DMS53 (cell line): ENCODE measurements at places on chromosomes 13 and 19.
A peak's percentile ranks its signal among the peaks of the same experiment; 100 is the strongest.

GRCh38 chr19:6216996-6217751 lies 62.6 kb downstream of the MLLT1 start:
- peak; percentile 14 for DNase-seq

GRCh38 chr19:368630-369024 lies 24.0 kb upstream of the MIER2 start:
- no peak for DNase-seq

DNA sequence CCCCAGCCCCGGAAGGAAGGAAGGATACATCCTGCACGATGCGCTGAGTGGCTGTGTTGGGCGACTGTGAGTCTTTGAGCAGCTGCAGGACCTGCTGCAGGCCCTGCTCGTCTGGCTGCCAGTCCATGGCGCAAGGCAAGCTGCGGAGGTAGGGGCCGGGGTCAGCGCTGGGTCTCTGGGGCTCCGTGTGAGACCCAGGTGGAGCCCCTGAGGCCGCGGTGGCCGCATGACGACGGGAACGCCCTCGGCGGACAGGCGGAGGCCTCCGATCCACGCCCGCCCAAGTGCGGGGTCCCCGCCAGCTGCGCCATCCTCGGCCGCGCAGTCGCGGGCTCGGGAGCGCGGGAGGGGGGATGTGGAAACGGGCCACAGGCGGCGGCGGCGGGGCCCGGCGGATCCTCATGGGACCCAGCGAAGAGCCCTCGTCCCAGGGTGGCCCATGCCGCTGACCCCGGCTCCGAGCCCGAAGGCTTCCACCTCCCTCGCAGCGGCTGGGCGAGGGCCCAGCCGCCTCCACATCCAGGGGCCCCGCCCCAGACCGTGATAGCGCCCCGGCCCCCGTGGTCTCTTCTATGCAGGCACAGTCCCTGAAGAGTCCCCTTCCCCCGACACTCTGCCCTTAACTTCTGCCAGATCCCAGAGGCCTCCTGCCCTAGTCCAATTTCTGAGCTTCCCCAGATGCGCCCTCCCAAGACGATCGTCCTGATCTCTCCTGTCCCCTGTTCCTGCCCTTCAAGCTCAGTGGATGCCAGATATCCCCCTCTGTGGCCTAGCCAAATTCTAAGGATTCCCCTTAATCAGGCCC lies 2.7 kb downstream of the TNPO2 start:
- no peak for DNase-seq

DNA sequence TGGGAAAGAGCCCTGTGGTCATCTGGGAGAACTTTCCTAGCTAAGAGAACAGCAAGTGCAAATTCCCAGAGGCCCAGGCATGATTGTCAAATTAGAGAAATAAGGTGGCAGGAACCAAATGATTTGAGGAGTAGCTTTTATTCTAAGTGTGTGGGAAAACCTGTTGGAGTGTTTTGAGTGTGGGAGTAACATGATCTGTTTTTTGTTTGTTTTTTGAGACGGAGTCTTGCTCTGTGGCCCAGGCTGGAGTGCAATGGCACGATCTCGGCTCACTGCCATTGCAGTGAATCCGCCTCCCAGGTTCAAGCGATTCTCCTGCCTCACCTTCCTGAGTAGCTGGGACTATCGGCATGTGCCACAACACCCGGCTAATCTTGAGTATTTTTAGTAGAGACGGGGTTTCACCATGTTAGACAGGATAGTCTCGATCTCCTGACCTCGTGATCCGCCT lies 2.4 kb downstream of the SAE1 start:
- peak; percentile 38 for DNase-seq

- no peak for DNase-seq
Observed at GRCh38 chr19:41174297-41174928, 18.6 kb upstream of the CYP2S1 start.

- DNase-seq = no peak
Observed at GRCh38 chr19:5337708-5338655, 2.6 kb downstream of the PTPRS start.

- no peak for DNase-seq
Observed at GRCh38 chr13:93158565-93158964, 68.0 kb upstream of the GPC6 start.

GRCh38 chr19:45409557-45409920 lies 3.1 kb downstream of the POLR1G start:
- no peak for DNase-seq

DNA sequence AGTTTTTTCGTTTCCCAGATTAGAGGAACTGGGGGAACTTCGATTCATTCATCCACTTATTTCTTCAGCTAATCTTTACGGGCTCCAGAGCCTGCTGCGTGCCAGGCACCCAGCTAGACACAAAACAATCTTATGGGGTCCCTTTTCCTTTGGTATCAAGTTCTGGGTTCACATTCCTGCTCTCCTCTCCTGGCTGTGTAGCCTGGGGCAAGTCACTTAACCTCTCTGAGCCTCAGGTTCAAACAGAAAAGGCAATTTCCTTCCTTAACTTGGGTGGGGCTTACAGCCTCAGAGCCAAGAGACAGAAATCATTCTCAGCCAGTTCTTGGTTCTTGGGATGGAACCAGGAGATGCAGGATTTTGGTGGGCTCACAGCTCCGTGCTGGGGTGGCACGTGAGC lies 5.9 kb downstream of the SHD start:
- DNase-seq = no peak

DNA sequence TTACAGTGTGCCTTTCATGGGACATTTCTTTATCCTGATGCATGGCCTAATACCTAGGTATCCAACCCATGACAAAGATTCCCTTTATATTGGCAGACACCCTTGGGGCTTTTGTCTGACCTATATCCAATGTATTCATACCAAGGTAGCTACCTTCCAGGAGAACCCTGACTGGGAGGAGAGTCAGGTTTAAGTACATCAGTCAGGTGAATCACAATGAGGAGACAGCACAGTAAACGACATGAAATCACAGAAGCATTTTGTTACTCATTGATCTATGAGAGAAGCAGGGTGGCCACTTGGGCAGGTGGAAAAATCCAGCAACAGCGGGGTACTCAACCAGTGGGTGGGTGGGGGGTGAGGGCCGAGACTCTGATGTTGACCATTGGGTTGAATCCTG lies 527.4 kb upstream of the ATXN8OS start:
- DNase-seq = no peak

- DNase-seq = no peak
Observed at GRCh38 chr19:40735013-40735771, 15.1 kb downstream of the ACTMAP start.

DNA sequence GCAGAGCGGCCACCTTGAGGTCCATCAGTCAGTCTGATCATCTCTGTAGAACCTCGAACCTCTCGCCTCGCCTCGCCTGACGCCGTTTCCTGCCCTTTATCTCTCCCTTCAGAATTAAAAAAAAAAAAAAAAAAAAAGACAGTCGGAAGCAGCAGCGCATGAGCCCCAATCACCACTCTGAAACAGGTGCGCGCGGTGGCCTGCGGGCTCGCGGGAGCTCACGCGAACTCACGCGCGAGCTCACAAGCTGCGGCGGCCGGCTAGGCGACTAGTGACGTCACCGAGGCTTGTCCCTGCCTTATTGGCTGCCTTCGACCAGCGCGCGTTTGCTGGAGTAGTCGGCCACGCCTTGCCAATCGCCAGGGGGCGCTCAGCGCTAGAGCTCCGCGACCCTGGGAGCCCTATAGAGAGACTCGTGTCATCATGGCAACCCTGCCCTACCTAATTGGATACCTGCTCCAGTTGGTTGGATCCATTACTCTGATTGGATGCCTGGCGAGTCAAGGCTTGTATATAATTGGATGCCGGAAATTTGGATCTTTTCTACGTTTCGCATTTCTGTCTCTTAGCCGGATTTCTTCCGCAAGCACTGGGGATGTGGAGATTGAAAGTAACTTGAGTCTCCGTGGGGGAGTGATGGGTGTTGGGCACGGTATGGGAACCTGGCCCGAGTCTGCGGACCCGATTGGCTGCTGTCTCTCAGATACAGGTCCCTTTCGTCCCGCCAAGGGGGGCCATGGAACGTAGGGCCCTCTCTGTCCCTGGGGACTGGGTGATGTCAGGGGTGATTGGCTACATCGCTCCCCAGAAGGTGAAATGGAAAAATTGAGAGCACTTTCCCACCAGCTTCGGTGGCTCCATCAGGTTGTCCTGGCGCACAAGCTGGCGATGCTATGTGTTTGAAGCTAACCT lies 31.6 kb downstream of the SYT3 start:
- peak; percentile 19 for DNase-seq

DNA sequence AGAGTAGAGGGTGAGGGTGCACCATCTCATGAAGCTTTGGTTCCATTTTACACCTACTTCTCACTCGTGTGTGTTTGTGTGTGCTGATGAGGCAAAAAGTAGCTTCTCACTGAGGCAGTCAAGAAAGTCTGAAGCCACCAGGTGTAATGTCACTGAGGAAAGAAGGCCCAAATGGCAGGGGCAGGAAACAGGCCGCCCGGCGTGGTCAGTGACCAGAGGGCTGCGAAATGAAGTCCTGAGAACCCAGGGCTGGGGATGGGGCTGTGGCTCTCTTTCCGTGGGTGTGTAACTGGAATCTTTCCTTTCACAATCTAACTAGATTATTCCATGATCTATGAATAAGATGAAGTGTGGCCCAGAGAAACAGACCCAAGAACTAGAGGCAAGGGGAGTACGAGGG lies 25.5 kb upstream of the TFDP1 start:
- DNase-seq = no peak

- DNase-seq = no peak
Observed at GRCh38 chr13:91249370-91249769, 98.1 kb upstream of the MIR17HG start.

DNA sequence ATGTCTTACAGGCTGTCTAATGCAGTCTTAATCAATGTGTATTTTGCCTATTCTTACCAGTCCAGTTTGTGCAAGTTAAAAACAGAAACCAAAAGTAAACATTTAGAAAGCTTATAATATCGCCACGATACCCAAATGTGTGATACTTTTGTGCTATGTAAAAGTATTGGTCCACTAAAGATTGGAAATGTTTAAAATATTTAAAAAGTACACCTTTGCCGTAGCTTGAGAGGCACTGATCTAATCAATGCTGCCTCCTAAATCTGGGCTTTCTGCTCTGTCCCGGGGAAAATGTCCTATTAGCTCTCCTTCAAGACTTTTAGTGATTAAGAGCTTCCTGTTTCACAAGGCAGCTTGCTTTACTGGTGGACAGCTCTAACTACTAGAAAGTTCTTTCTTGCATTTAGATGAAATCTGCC lies 64.7 kb downstream of the DNAJC15 start:
- DNase-seq = no peak

- DNase-seq = no peak
Observed at GRCh38 chr13:79803989-79804388, 323.0 kb downstream of the NDFIP2 start.

DNA sequence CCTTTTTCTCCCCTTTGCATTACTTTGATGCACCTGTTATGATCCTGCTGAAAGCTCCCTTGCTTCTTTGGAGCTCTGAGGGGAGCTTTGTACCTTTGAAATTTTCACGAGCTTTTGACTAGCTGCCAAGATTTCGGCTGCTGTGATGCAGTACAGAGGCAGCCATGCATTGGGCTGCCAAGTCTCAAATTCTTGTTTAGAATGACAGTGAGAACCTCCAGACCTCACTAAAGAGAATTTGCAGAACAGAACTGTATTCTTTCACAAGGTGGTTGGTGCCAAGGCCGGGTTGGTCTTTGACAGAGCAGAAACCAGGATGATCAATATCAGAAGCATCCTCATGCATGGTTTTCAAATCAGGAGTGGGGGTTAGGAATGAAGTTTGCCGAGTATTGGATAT lies 414.8 kb downstream of the GPC5 start:
- DNase-seq = no peak

DNA sequence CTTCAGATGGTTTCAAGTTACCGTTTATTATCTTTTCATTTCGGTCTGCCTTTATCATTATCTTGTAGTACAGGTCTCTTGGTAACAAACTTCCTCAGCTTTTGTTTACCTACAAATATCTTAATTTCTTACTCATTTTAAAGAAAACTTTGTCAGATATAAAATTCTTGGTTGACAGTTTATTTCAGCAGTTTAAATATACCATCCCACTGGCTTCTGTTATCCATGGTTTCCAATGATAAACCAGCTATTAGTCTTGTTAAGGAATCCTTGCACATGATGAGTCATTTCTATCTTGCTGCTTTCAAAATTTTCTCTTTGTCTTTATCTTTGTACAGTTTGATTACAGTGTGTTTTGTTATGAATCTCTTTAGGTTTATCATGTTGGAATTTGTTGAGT lies 308.3 kb upstream of the SPRY2 start:
- no peak for DNase-seq

GRCh38 chr19:35266520-35267352 lies 2.0 kb upstream of the USF2 start:
- peak; percentile 68 for DNase-seq

DNA sequence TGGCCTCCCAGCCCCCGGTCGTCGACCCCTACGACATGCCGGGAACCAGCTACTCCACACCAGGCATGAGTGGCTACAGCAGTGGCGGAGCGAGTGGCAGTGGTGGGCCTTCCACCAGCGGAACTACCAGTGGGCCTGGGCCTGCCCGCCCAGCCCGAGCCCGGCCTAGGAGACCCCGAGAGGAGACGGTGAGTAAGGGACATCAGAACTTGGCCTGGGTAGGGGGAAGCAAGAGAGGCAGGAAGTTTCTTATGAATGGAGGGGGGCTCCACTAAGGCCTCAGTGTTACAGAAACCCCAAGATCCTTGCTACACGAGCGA lies 2.9 kb downstream of the FOSB start:
- DNase-seq = no peak

- no peak for DNase-seq
Observed at GRCh38 chr13:42708391-42708790, 73.0 kb upstream of the FAM216B start.

GRCh38 chr19:11338569-11339253 lies 746 bp downstream of the RAB3D start:
- DNase-seq = peak; percentile 33

DNA sequence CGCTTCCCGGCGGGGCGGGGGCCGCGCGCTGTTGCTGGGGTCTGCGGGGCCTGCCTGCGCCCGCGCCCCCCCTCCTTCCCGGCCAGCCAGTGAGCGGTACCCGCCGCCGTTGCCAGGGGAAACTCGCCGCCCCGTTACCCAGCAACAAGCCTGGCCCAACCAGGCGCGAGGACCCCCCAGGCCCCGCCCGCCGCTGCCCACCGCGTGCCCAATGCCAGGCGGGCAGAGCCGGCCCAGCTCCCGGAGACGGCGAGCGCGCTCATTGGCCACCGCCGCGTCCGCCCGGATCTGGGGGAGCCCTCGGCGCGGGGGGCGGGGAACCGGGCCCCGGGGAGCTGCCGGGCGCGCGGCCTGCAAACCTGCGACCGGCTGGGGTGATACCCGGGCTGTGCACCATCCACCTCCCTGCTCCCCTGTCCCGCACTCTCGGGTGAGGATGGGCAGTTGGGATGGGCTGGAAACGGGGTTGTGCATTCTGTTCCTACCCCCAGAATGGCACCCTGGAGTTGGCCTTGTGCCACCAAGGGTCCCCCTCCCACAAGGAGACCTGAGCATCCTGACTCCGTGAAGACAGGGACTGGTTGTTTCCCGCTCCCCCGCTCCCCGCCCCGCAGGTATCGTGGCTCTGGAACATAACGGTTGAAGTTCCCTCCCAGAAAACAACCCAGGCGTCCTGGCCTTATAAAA lies 8.8 kb upstream of the BBC3 start:
- peak; percentile 83 for DNase-seq

DNA sequence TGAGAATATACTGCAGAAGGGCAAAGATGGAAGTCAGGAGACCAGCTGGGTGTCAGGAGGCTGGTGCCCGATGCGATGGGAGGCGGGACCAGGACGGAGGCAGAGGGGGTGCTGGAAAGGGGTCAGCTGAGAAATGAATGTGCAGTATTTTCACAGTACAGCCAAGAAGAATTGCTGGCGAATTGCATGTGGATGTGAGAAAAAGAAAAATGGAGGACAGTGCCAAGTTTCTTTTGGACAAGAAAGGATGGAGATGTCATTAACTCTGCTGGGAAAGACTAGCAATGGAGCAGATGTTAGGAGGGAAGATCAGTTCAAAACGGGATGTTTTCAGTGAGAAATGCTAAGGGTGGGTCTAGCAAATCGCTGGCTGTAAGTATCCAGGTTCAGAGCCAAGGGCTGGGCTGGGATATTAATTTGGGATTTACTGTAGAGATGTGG lies 7.0 kb downstream of the CRYL1 start:
- no peak for DNase-seq
